NCI-H774 (cell line): ENCODE measurements at places on chromosomes 4 and X.
A peak's percentile ranks its signal among the peaks of the same experiment; 100 is the strongest.

GRCh38 chrX:124362072-124362471 lies 15.7 kb downstream of the SH2D1A start:
- DNase-seq, result no peak

GRCh38 chrX:10288373-10288975 lies 131.7 kb downstream of the CLCN4 start:
- no peak for DNase-seq

GRCh38 chr4:186829740-186830449 lies 106.2 kb upstream of the FAT1 start:
- DNase-seq, result no peak

- DNase-seq, result peak; percentile 84
Observed at GRCh38 chr4:53646795-53647194, 55.5 kb upstream of the LNX1 start.

DNA sequence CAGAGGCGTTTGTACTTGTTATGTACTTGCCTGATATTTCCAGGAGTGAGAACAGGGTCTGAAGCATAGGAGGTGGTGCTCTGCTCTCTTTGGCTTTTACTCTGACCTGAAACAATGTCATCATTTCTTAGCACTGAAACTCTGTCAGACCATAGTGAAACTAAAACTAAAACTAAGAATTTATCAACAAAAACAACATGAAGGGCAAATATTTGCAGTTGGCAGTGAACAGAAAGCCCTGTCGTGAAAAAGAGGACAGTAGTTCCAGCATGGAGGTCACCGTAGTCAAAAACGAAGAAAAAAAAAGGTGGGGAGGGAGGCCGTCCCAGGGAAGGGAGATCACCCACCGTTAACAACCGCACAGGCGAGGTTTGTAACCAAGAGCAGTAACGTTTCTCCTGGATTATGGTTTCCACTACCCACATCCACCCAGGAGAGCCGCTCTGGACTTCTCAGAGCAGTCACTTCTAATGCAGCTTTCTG lies 97.5 kb downstream of the ANK2 start:
- DNase-seq, result no peak

- DNase-seq, result no peak
Observed at GRCh38 chr4:52554612-52555355, 104.3 kb downstream of the USP46 start.

DNA sequence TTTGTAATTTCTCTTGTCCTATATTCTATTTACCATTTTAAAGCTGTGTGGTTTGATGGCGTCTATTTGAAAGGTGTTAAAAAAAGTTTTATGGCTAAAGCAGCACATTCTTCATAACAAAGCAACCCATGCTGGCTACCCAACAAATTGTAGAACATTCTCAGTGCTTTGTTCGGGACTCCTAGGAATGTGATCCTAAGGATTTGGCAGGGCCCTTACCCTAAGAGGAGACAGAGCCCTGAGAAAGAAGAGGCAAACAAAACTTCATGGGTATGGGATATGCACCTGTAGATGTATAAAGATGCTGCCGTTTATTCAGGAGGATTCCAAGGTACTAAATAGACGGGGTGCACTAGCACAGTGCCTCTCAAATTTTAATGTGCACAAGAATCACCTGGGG lies 370.8 kb upstream of the DIPK2B start:
- DNase-seq, result no peak

- DNase-seq, result no peak
Observed at GRCh38 chr4:170001745-170002267, 24.4 kb downstream of the MFAP3L start.

DNA sequence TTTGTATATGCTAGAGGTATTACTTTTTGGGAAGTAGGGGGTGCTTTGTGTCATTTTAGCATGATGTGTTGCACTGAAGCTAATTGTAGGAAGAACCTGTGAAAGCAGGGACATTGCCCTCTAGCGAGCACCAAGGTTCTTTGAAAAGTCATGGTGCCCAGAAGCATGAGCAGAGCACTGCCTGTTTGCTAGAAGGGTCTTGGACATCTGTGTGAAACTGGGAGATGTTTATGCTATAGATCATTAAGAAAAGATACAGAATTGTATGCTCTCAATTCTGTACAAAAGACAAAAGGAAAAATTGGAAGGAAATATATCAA lies 14.7 kb downstream of the GRPR start:
- no peak for DNase-seq

DNA sequence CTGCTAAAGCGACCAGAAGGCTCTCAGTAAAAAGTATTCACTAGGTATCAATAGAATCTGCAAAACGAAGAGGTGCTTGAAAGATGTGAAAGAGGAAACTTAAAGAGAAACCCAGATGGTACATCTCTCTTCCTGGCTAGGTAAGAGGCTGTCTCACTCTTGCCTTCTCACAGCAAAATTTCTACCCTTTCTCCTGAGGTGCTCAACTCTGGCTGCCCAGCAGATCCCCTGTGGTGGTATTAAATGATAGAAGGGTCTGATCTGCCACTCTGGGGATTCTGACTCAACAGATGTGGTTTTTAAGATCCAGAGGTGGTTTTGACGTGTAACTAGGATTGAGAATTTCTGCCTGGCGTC lies 14.9 kb upstream of the TSPAN5 start:
- no peak for DNase-seq

DNA sequence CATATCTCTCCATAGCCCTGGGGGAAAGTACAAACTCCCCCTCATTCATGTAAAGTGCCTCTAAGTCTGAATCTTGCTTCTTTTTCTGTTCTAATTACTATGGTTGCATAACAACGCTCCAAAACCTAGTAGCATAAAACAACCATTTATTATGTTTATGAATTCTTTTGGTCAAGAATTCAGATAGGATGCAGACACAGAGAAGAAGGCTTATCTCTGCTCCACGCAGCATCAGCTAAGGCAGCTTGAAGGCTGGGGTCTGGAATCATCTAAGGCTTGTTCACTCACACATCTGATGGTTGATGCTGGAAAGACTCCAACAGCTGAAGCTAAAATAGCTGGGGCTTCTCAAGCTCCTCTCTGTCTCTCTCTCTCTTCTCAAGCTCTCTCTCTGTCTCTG lies 564.5 kb downstream of the ZNF674 start:
- DNase-seq, result no peak

DNA sequence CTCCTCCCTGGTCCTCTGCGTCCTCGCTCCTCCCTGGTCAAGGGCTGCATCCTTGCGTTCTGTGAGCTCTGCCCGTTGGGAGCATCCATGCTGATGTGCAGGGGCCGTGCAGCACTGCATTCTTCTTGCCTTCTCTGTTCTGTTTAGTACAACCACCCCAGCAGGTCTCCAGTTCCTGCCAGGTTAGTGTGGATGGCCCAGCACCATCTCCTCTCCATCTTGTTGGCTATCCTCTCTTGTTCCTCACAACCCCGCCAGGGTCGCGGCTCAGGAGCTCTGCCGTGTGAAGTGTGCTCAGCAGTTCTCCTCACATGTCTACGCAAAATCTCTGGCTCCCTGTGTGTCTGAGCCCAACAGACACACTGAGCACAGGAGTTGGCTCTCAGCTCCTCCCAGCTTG lies 10.4 kb upstream of the MAEA start:
- no peak for DNase-seq

DNA sequence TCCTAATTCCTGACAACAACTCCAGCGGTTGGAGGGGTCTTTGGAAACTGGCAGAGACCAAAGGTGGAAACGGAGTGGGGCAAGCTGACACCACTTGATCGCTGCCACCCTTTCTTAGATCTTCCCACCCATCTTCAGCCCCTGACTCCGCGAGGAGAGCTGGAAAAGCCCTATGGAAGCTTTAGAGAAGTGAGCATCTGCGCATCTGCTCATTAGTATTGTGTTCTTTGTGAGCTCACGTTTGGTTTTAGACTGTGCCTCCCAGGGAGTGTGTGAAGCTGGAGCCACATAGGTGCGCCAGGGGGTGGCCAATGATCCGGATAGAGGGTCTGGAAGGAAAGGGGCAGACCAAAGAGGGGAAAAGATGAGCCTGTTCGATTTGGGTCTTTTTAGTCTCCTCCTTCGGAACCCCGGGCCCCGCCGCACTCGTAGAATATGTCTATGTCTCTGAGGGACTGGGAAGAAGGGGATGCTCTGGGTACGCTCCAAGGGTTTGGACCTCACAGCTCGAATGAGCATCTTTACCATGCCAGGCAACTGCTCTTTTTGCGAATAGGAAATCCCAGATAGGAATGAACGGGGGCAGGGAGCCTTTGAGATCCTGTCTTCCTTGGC lies 578 bp upstream of the DKK2 start:
- DNase-seq, result no peak

DNA sequence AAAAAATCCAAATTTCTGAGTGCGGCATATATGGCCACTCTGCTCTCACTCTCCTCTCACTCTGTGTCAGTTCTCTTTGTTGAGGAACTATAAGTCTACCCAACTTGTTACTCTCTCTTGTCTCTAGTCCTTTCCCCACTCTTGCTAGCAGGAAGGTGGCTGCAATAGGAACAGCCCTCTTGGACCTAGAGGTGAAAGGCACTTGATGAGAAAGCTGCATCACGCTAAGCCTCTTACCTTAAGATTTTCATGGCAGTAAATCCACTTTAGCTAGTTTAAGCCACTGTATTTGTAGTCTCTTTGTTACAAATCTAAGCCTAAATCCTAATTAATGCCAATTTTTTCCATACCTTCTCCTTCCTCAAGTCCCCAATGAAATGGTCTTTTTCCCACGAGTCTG lies 189.9 kb downstream of the NKX6-1 start:
- DNase-seq, result no peak

GRCh38 chr4:8199594-8200301 lies 658 bp downstream of the SH3TC1 start:
- no peak for DNase-seq

GRCh38 chr4:177879851-177880250 lies 437.6 kb upstream of the AGA start:
- DNase-seq, result no peak

DNA sequence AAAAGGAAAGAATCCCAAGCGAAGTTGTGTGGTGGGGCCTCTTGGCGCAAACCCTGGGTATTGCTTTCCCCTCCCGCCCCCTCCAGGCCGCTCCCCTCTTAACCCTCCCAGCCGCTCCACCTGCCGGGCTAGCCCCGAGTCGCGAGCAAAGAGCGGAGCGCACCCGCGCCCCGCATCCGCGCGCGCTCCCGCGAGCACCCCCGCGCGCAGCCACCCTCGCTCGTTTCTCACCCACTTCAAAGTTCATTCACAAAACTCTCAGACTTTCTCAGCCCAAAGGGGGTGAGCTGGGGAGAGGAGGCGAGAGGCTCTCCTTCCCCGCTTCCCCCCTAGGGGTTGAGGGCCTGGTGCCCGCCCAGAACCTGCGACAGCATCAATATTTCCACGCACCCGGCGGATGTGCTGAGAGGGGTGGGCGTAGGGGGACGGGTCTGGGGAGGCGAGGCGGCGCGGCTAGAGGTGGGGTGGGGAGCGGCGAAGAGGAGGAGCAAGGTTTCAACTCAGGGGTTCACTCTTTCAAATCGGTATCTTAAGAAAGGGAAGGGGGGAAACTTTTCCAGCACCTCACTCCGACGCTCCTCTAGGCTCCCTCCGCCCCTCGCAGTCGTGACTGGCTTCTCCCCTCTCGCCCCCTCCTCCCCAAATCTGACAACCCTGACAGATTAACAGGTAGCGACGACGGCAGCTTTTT lies 1.8 kb downstream of the MAML3 start:
- DNase-seq, result peak; percentile 61

DNA sequence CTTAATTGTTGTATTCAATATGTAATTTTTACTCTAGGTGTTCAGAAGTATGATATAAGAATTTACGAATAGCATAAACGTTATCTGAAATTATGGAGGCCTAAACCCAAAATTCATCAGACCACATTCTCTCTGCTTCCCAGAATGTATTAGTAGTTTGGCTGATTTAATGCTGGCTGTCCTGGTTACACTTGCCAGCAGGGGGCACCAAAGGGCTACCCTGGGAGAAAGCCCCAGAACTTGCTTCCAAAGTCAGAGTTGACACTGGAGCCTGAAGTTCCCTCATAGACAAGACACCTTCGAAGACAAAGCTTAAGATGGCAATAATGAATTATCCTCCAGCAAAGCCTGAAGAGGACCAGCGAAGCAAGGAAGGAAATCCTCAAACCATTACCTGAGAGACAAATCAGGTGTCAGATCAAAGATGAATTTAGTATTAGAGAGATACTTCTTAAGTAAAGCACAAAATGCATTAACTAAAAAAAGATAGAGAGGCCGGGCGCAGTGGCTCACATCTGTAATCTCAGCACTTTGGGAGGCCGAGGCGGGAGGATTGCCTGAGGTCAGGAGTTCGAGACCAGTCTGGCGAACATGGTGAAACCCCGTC lies 11.3 kb upstream of the ANOS1 start:
- no peak for DNase-seq

- DNase-seq, result no peak
Observed at GRCh38 chr4:100804576-100805360, 286.9 kb upstream of the EMCN start.

GRCh38 chr4:21901831-21902230 lies 46.7 kb downstream of the KCNIP4 start:
- DNase-seq, result no peak

DNA sequence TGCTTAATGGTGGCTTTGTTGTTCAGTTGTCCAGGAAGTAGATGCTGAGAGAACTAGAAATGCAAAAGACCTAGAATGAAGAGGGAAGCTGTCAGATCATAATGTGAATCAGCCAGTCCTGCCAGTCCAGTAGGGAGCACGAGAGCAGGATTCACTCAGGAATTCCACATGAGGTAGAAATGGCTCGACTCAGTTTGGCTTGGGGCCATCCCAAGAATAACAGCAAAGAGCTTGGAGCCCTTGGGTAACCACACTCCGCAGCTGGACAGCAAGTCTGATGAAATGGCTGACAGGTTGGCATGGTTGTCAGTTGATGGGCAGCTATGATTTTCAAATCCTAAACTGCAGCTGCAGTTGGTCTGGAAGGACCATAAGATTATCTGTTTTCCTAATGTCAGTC lies 44.5 kb upstream of the WDR1 start:
- no peak for DNase-seq

DNA sequence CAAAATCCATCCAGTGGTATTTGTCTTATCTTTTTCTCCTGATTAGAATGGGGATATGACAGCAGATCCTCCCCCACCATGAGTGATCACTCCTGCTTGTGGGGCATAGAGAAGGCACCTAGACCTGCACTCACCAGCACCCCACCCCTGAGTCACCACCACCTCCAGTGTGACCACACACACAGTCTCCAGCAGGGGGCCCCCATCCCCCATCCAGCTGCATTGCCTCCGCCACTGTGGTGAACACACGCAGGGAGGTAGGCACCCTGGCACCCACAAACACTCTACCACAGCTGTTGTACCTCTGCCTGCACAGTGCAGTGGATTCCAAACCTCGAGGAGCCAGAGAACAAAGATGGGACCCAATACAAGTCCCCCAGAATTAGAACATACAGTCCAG lies 9.0 kb upstream of the MAGEA8 start:
- no peak for DNase-seq

- no peak for DNase-seq
Observed at GRCh38 chr4:128299848-128300247, 12.2 kb upstream of the PGRMC2 start.

DNA sequence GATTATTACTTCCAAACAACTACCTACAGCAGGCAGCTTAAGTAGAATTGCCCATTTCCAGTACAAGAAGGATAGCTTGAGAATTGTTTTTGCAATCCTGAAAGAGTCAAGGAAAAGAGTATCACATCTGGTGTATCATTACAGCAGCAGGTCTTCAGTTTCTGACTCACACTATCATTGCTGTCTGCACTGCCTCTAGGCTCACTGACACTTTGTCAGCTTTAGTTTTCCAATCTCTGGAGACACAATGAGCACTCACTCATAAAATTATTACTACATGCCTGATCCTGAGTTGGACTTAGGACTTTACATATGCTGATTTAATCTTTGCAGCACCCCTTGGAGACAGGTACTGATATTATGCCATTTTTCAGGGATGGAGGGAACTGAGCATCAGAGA lies 244.6 kb upstream of the BOD1L1 start:
- DNase-seq, result no peak
